ENCODE measurements at places on chromosomes 5 and 9.

DNA sequence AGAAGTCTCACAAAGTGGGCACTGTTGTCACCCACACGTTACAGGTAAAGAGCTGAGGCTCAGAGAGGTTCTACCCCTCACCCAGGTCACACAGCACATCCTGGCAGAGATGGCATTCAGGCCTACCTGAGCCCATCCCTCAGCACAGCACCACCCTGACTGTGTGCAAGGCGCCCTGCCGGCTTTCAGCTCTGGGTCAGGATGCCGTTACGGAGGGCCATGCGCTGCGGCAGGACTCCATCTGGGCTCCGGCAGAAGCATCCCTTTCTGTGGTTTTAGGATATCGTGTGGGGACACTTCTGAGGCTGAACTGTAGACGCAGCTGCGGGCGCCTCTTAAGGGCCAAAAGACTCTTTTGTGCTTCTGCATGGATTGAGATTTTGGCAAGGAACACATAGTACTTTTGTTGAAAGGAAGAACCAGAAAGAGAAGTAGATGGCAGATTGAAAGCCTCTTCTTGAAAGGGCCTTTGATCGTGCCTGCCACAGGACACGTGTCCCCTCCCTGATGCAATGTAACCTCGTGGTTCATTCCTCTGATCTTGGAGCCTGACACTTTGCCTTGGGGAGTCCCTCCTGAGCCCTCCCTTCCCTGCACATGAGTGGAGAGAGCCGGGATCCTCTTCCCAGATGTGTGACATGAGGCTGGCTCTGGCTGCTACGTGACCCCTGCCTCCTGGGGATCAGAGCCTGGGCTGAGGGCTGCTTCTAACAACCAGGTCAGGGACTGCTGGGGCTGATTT lies 31.3 kb downstream of the USP20 start:
- no peak for DNase-seq

GRCh38 chr5:8953016-8953415 lies 592.9 kb downstream of the SEMA5A start:
- no peak for DNase-seq

GRCh38 chr9:29714860-29715259 lies 2141.6 kb upstream of the C9orf72 start:
- no peak for DNase-seq

DNA sequence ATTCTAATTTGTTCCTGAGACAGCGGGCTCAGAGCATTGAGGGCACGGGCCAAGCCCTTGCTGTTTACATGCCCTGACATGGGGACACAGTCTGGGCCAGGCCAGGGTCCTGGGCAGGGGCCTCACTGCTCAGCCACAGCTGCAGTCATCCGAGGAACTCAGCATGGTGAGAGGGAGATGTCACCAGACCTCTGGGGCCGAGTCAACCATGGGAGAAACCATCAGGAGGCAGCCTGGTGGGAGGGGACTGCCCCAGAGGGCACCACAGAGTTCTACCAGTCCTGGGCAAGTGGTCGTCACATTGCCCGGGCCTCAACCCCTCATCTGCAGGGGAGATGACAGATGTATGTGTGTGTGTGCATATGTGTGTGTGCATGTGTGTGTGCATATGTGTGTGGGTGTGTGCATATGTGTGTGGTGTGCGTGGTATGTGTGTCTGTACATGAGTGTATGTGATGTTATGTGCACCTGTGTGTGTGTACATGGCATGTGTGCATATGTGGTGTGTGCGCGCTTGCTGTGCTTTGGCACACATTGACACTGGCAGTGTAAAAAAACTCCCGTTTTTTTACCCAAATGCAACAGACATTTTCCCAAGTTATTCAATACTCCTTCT lies 42.4 kb upstream of the TMEM250 start:
- DNase-seq, result no peak

GRCh38 chr5:57960569-57960968 lies 478.0 kb upstream of the ACTBL2 start:
- no peak for DNase-seq

- no peak for DNase-seq
These were observed 300.7 kb upstream of the IRX4 start for GRCh38 chr5:2183154-2184025.

- no peak for DNase-seq
These were observed 3.3 kb downstream of the FGFR4 start for GRCh38 chr5:177089825-177090641.

DNA sequence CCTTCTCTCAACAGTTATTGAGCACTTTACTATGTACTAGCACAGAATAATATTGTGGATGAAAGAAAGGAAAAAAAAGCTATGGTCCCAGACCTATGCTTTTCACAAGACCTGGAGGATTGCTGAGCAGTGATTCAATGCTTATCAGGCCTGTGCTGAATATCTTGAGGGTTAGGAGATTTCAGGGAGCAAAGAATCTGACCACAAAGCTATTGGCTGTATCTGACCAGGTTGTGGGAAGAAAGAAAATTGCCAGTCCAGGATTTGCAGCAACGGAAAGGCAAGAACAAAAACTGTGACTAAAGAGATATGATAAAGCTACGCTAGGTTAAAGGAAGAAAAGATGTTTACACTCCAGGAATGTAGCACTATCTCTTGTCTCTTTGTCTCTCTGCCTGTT lies 14.9 kb upstream of the MACIR start:
- no peak for DNase-seq

DNA sequence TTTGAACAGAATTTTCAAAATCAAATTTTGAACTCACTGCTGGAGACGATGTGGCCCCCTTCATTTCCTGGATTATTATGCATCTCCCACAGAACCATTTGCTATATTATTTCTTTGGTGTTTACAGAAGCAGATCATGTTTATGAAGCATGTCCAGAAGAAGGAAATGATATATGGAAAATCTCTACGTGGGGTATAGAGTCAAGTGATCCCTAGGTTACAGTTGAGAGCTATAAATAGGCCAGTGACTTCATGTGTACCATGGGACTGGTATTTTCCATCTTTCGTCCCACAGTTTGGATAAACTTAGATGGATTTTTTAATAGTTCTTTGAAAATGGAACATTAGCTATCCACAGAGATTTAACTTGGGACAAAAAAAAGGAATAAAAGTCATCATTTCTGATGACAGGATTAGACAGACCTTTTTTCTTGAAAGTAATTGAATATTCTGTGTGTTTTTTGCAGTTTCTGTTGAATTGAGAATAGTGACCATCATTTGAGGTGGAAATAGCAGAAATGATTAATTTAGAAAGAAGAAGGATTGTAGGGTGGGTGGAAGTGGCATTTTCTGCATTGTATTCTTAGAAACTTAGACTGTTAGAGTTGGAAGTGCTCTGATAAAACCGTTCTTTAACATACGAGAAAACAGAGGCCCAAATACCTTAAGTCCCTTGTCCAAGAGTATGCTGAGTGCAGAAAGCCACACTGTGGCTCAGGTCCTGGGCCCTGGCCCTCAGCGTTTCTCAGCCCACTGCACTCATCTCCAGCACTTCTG lies 136.4 kb downstream of the PIP5K1B start:
- no peak for DNase-seq
